Spinal cord (tissue), 10 donors: ENCODE measurements at places on chromosomes 5 and 9.

DNA sequence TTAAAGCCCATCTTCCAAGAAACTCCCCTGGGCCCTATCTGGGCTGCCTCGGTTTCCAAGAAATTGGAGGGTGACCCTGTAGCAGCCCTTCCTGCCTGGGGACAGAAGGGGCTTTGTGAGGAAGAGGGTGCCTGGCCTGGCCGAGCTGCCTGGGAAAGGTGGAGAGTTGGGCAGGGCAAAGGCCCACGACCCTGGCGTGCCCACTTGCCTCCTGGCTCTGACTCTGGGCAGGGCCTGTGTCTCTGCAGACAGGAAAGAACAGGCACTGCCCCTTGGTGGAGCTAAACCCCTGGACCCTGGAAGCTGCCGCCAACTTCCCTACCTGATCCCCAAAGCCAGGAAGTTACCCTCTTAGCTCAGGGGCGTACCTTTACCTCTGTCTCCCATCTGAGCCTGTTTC is 149.3 kb downstream of the RGS3 start:
- H3K4me3 ChIP-seq = no peak overlapping the region
- no peaks in the 10 kb centered on the region for H3K36me3 ChIP-seq
- no peak overlapping the region for H3K27ac ChIP-seq
- H3K27me3 ChIP-seq = no peaks in the 10 kb centered on the region

- H3K4me3 ChIP-seq = no peak overlapping the region
- DNase-seq = no peak
- no peaks in the 10 kb centered on the region for H3K27me3 ChIP-seq
- H3K27ac ChIP-seq = no peak overlapping the region
- H3K4me1 ChIP-seq = peaks cover 6% of the 10 kb centered on the region
- H3K36me3 ChIP-seq = no peaks in the 10 kb centered on the region
Observed at GRCh38 chr9:109341561-109341960, 20.7 kb upstream of the EPB41L4B start.

DNA sequence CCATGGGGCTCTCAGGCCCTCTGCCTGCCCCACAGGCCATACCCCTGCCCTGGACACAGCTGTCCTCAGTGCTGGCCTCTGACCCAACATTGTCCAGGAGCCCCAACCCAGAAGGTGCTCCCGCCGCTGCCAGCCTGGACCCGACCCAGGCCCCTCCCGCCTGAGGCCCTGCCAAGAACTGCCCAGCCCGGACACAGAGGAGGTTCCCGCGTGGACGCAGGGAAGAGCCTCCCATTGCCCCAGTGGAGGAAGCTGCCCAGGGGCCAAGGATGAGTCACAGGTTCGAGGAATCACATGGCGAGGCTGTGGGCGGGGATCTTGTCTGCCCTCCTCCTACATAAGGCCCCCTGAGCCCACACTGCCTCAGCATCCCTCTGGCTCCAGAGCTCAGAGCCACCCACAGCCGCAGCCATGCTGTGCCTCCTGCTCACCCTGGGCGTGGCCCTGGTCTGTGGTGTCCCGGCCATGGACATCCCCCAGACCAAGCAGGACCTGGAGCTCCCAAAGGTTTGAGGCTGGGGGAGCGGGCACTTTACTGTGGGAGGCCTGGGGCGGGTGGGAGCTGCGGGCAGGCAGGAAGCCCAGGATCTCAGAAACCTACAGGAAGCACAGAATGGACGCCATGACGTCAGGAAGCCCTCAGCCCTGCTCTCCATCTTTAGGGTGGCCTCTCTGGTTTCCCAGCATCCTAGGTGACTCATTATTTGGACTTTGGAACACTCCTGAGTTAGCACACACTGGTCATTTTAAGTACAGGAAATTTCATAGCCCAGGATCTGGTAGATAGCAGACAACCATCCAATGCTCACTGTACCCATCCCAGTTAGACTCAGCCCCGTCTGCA is at the start of gene PAEP:
Gene PAEP, plus strand, starts transcription at position 366 of the 844 bp plus-strand sequence.
- H3K27me3 ChIP-seq = no peaks in the 10 kb centered on the region
- no peaks in the 10 kb centered on the region for H3K36me3 ChIP-seq
- H3K4me3 ChIP-seq = no peak within 1 kb of the TSS
- no peak within 1 kb of the TSS for H3K27ac ChIP-seq
- no peak for DNase-seq
- no peaks in the 10 kb centered on the region for H3K4me1 ChIP-seq

GRCh38 chr5:68732251-68732650 is 361.6 kb upstream of the SLC30A5 start:
- DNase-seq = no peak
- no peak overlapping the region for H3K27ac ChIP-seq
- peaks cover 3% of the 10 kb centered on the region for H3K4me1 ChIP-seq

GRCh38 chr5:107294211-107294550 is 376.6 kb downstream of the EFNA5 start:
- DNase-seq = no peak
- H3K27me3 ChIP-seq = no peaks in the 10 kb centered on the region
- no peaks in the 10 kb centered on the region for H3K4me1 ChIP-seq
- no peaks in the 10 kb centered on the region for H3K36me3 ChIP-seq
- no peak overlapping the region for H3K4me3 ChIP-seq
